ENCODE measurements at places on chromosomes 1 and 21. TPM values are rescaled to one million over a fixed set of nuclear protein-coding genes. Genes with fewer than 3 reads are reported as not detected.

DNA sequence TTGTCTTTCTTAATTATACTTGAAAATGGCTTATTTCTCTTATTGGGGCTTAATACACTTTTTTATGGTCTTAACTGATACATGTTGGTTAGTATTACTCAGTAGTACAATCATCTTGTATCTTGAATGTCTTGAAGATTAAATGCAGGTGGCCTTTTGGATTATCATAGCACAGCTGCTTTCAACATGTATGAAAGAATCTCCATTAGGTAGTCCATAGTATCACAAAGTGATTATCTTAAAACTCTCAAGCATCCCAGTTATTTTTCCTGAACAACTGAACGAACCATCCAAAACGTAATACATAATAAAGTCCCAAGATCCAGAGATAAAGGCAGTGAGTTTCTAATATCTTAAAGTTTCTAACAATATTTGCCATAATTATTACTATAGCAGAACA lies 51.7 kb upstream of the MYOCOS start:
- no peak overlapping the region for H3K27ac ChIP-seq
- H3K4me1 ChIP-seq: no peaks in the 10 kb centered on the region
- DNase-seq: no peak
- no peak overlapping the region for H3K4me3 ChIP-seq
- peaks cover 79% of the 10 kb centered on the region for H3K36me3 ChIP-seq

GRCh38 chr1:61441723-61442262 lies 283.1 kb downstream of the TM2D1 start:
- H3K4me1 ChIP-seq: peaks cover 2% of the 10 kb centered on the region
- H3K36me3 ChIP-seq: no peaks in the 10 kb centered on the region
- H3K27ac ChIP-seq: no peak overlapping the region
- no peaks in the 10 kb centered on the region for H3K27me3 ChIP-seq

GRCh38 chr1:154698320-154699096 lies 90.5 kb upstream of the ADAR start:
- no peak overlapping the region for H3K4me3 ChIP-seq
- no peaks in the 10 kb centered on the region for H3K27me3 ChIP-seq
- no peak for DNase-seq
- no peaks in the 10 kb centered on the region for H3K4me1 ChIP-seq
- no peaks in the 10 kb centered on the region for H3K36me3 ChIP-seq

DNA sequence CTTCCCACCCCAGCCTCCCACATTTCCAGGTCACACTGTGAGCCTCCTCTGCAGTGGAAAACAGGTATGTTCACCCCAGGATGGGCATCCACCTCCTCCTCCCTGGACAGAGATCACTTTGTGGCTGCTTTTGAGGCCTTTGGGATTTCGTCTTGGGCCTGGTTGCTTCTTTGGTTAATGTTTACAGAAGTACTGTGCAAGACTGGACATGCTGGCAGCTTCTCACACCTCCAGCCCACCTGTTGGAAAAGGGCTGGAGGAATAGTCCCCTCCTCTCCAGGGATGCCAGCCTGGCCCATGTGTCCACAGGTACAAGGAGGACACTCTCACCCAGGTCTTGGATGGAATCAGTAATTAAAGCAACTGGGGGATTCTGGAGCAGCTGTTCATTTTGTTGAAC lies 56.1 kb downstream of the KAZN start:
- no peaks in the 10 kb centered on the region for H3K4me1 ChIP-seq
- H3K27me3 ChIP-seq: no peaks in the 10 kb centered on the region
- H3K4me3 ChIP-seq: no peak overlapping the region
- H3K27ac ChIP-seq: no peak overlapping the region
- H3K36me3 ChIP-seq: no peaks in the 10 kb centered on the region

GRCh38 chr1:16205891-16206546 lies 6.4 kb downstream of the ARHGEF19 start:
- H3K4me3 ChIP-seq: peak overlapping the region; percentile 56
- H3K36me3 ChIP-seq: peaks cover 18% of the 10 kb centered on the region
- no peaks in the 10 kb centered on the region for H3K4me1 ChIP-seq
- DNase-seq: no peak

GRCh38 chr1:26582836-26583460 lies 53.4 kb downstream of the RPS6KA1 start:
- no peaks in the 10 kb centered on the region for H3K27me3 ChIP-seq
- H3K4me1 ChIP-seq: no peaks in the 10 kb centered on the region
- H3K4me3 ChIP-seq: no peak overlapping the region
- no peaks in the 10 kb centered on the region for H3K36me3 ChIP-seq

- DNase-seq: no peak
- H3K4me3 ChIP-seq: no peak overlapping the region
- H3K27ac ChIP-seq: no peak overlapping the region
- no peaks in the 10 kb centered on the region for H3K4me1 ChIP-seq
Measured at GRCh38 chr1:91864017-91864700, 21.8 kb downstream of the TGFBR3 start.

- H3K27me3 ChIP-seq: no peaks in the 10 kb centered on the region
- peaks cover 1% of the 10 kb centered on the region for H3K4me1 ChIP-seq
- DNase-seq: no peak
- H3K4me3 ChIP-seq: no peak overlapping the region
- no peak overlapping the region for H3K27ac ChIP-seq
- no peaks in the 10 kb centered on the region for H3K36me3 ChIP-seq
Measured at GRCh38 chr1:15838721-15839120, 8.8 kb upstream of the SPEN start.

GRCh38 chr21:45146306-45146705 lies 71.9 kb downstream of the ADARB1 start:
- H3K4me3 ChIP-seq: no peak overlapping the region
- H3K36me3 ChIP-seq: no peaks in the 10 kb centered on the region
- no peak overlapping the region for H3K27ac ChIP-seq
- DNase-seq: no peak
- H3K27me3 ChIP-seq: peaks cover 2% of the 10 kb centered on the region

DNA sequence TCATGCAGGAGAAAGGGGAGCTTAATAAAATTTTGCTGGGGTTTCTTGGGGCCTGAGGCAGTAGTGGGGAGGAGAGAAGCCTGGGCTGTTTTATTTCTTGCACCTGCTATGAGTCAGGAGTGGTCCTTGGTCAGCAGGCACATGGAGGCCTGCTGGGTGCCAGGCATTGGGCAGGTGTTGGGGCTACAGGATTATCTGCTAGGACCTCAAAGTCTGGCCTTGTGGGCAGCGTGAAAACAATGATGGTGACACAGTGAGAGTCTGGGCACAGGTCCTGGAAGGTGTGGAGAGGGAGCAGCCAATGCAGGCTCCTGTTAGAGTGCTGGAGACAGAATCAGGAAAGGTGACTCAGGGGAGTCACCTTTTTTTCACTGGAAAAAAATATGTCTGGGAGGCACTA lies 17.2 kb downstream of the ROR1 start:
- no peak for DNase-seq
- no peaks in the 10 kb centered on the region for H3K36me3 ChIP-seq
- no peak overlapping the region for H3K4me3 ChIP-seq

- H3K36me3 ChIP-seq: no peaks in the 10 kb centered on the region
- H3K4me3 ChIP-seq: no peak overlapping the region
- H3K27ac ChIP-seq: no peak overlapping the region
- no peaks in the 10 kb centered on the region for H3K27me3 ChIP-seq
- H3K4me1 ChIP-seq: no peaks in the 10 kb centered on the region
Measured at GRCh38 chr1:184143449-184143848, 91.9 kb downstream of the TSEN15 start.

GRCh38 chr1:182863940-182864339 lies 24.8 kb downstream of the DHX9 start:
- H3K36me3 ChIP-seq: peaks cover 40% of the 10 kb centered on the region
- no peak overlapping the region for H3K4me3 ChIP-seq
- no peaks in the 10 kb centered on the region for H3K27me3 ChIP-seq
- no peaks in the 10 kb centered on the region for H3K4me1 ChIP-seq

DNA sequence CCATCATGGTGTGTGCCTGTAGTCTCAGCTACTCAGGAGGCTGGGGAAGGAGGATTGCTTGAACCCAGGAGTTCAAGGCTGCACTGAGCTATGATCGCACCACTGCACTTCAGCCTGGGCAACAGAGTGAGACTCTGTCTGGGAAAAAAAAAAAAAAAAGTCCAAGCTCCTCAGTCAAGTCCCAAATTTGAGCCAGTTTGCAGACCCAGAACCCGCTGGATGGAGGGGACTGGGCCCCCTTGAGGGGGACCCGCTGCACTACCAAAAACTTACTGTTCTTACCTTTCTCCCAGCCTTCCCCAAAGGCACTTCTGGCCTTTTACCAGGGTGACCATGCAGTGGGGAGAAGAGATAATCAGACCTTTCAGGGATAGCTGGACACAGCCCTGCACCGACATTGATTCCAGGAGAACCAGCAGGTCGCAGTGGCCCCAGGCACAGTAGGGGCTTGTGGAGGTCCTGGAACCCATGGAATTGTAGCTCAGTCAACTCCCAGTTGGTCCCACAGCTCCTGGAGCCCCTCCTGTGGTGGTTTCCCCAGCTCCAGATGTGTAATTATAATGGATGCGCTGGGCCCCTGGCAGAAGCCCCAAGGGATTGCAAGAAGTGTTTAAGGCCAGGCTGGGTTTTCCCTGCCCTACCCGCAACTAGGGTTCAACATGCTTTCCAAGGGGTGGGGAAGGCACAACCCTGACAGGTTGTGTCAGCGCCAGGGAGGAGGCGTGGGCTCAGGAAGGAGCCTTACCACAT lies 4.1 kb upstream of the WNT9A start:
- no peaks in the 10 kb centered on the region for H3K36me3 ChIP-seq
- H3K27me3 ChIP-seq: peaks cover 19% of the 10 kb centered on the region
- H3K4me3 ChIP-seq: no peak overlapping the region
- peaks cover 5% of the 10 kb centered on the region for H3K4me1 ChIP-seq
- DNase-seq: no peak
- no peak overlapping the region for H3K27ac ChIP-seq

DNA sequence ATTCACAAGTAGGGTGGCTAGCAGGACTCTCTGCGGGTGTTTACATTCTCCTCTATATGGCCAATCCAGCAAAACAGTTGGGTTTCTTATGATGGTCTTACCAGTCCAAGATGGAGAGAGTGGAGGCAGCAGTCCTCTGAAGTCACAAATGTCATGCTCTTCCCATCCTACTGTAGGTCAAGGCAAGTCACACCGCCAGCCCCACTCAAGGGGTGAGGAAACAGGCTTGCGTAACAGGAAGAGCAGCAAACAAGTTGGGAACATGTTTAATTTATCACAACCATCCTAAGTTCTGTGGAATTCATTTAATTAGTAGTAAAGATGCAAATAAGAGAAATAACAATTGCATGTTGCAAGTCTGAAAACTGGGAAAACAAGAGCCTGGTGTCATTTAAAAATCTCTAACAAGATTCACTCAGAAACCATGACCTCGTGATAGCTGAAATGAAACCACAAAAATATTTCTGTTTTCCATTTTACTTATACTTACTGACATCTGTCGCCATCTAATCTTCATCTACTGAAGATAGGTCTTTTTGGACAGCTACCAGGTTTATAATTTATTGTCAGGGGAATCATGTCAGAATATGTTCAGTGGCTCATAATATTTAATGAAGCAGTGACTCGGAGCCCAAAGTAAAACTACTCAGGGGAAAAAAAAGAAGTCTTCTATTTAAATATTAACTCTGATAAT lies 349.1 kb upstream of the FMN2 start:
- DNase-seq: no peak
- H3K4me1 ChIP-seq: no peaks in the 10 kb centered on the region
- H3K27me3 ChIP-seq: no peaks in the 10 kb centered on the region
- H3K27ac ChIP-seq: no peak overlapping the region
- H3K36me3 ChIP-seq: no peaks in the 10 kb centered on the region

- no peaks in the 10 kb centered on the region for H3K27me3 ChIP-seq
- no peaks in the 10 kb centered on the region for H3K36me3 ChIP-seq
- no peak overlapping the region for H3K27ac ChIP-seq
- H3K4me3 ChIP-seq: no peak overlapping the region
- no peaks in the 10 kb centered on the region for H3K4me1 ChIP-seq
Measured at GRCh38 chr1:209342441-209343175, 240.9 kb upstream of the CAMK1G start.

- DNase-seq: no peak
- H3K4me3 ChIP-seq: no peak overlapping the region
- no peaks in the 10 kb centered on the region for H3K36me3 ChIP-seq
- H3K4me1 ChIP-seq: no peaks in the 10 kb centered on the region
- H3K27me3 ChIP-seq: no peaks in the 10 kb centered on the region
Measured at GRCh38 chr1:7549277-7550161, 221.6 kb upstream of the VAMP3 start.

- no peak overlapping the region for H3K4me3 ChIP-seq
- H3K27me3 ChIP-seq: no peaks in the 10 kb centered on the region
- no peak overlapping the region for H3K27ac ChIP-seq
- no peaks in the 10 kb centered on the region for H3K36me3 ChIP-seq
- no peak for DNase-seq
Measured at GRCh38 chr1:176315519-176316220, 108.6 kb upstream of the COP1 start.

GRCh38 chr1:54248966-54249365 lies 49.0 kb downstream of the MRPL37 start:
- no peak overlapping the region for H3K4me3 ChIP-seq
- no peaks in the 10 kb centered on the region for H3K27me3 ChIP-seq
- H3K27ac ChIP-seq: no peak overlapping the region

GRCh38 chr1:2877391-2877790 lies 75.9 kb upstream of the TTC34 start:
- H3K4me1 ChIP-seq: no peaks in the 10 kb centered on the region
- H3K4me3 ChIP-seq: no peak overlapping the region
- DNase-seq: no peak
- no peaks in the 10 kb centered on the region for H3K27me3 ChIP-seq
- no peaks in the 10 kb centered on the region for H3K36me3 ChIP-seq

Gene GPA33
- polyA plus RNA-seq: 0.74 TPM

Gene AMY2A
- polyA plus RNA-seq: not detected

Gene SPRR2B
- polyA plus RNA-seq: not detected

Gene TXLNA
- polyA plus RNA-seq: 31.3 TPM

Gene APCS
- polyA plus RNA-seq: not detected

Gene CXADR
- polyA plus RNA-seq: 45.6 TPM

Gene SLC5A9
- 0.03 TPM for polyA plus RNA-seq

Gene LRRC53
- not detected for polyA plus RNA-seq

Gene OR6F1
- not detected for polyA plus RNA-seq
